Aorta (tissue), 5 donors: ENCODE measurements at places on chromosomes 12 and 14. TPM values are rescaled to one million over a fixed set of nuclear protein-coding genes. Genes with fewer than 3 reads are reported as not detected.

The ERGIC2 gene
- 118 TPM for polyA plus RNA-seq

The FGF6 gene
- polyA plus RNA-seq, result not detected

The ZFHX2 gene
- polyA plus RNA-seq, result 2.1 TPM

The C12orf54 gene
- polyA plus RNA-seq, result not detected

The C12orf56 gene
- 0.25 TPM for polyA plus RNA-seq

The ADAMTS20 gene
- polyA plus RNA-seq, result not detected
